ENCODE measurements at places on chromosomes 3 and 15.

DNA sequence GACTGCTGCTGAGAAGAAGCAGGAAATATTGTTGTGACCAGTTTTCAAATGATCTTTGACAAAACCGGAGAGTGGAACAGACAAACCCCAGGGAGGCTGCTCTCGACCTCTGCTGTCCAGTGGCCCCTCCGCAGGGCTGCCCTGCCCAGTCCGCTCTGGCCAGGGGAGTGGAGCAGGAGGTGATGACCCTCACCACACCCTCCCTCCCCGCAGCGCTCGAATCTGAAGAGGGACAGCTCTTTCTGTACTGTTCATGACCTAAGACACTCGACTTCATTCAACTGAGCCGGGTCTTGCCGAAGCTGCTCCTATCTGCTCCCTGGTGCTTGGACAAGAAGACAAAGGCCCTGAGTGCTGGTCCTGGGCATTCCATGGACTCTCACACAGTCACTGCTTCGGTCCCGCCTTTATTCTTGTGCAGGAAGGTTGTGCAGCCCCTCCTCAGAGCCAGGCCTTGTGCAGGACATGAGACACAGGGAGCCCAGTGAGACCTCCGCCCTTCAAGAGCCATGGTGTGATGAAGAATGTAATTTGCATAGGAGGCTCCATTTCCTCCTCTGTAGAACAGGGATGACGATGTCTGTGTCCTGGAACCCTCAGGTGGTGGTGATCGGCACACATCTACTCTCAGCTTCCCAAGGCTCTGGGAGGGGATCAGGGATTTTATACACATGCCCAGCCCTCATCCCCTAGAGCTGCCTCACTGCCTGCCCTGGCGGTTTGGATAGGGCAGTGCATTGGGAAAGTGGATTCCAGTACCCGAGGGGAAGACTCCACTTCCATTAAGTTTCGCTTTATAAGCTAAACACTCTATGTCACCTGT, 97.1 kb upstream of the PRR20G start:
- DNase-seq, result no peak

DNA sequence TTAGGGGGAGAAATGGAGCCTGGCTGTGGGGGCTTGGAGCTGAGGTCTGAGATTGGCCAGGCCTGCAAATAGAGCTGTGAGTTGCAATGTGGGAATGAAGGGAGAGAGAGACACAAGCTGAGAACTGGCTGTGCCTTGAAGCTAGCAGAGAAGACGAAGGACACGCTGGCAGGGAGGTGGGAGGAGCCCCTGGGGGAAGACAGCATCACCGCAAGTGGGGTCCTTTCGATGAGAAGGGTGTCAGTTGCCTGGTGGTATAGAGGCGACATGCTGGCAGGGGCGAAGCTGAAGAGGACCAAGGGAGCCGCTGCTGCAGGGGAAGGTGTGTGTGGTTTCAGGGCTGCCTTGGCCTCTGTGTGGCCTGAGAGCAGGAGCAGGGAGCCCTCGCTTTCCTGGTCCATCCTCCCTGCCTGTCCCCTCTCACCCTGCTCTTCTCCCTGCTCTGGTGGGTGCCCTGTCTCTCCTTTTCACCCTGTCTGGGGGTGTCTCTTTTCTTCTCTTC, 5.5 kb downstream of the RHCG start:
- DNase-seq, result no peak

DNA sequence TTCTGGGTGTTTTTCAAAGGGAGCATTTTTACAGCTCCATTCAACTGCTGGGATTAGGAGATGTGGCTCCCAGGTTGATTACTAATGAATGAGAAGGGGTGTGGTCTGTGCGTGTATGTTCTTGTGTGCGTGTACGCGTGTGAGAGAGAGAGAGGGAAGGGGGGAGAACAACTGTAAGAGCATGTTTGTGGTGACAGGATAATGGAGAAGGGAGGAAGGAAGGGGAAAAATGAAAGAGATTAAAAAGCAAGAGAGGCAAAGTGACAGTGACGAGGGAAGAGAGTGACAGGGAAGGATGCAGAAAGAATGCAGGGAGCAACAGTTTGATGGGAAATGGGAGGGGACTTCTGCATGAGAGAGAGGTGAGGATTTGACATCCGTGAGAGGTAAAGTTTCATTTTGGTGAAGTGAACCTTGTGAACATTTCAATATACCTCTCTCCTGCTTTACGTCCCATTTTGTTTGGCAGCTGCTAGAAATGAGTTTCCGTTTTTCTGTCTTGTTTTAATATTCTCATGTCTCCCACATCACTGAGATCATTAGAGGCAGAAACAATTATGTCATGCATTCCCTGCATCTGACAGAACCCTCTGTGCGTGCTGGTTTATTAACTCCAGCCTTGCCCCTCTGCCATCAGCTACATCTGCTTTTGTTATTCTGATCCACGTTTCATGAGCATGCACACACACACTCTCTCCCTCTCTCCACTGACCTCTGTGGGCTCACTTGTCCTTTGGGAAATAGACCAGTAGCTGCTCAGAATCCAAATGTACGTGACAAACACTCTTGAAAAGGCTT, 161.6 kb downstream of the GAP43 start:
- no peak for DNase-seq

GRCh38 chr3:123447749-123448517, 957 bp downstream of the ADCY5 start:
- no peak for DNase-seq

DNA sequence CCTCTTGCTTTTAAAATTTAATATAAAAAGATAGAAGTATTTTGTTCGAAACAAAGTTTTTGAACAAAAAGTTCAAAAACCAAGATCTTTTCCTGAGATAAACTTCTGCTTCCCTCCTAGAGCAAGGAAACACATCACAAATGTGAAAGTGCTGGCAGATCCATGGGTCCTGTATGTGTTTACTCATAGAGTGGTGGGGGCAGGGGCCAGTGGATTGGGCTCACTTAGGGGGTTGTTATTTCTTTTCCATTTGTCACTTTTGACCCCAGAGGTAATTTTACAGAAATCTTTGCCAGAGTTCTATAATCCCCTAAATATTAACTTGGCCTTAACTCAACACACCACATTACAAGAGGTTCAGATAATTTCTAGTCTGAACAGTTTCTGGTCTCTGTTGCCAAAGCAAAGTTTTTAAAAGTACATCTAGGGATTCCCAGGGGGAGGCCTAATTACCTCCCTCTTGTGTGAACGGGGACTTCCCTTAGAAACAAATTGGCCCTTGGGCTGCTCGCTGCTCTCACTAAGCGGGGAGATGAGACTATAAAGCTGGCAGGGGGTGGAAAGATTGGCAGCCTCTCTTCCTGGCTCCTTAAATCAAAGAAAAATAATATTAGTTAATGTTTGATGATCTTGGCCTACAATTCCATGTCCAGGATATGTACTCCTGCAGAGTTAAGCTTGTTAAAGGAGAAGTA, 66.8 kb upstream of the PTX3 start:
- DNase-seq, result no peak

All from hypothalamus (tissue), 51 donors.